ENCODE measurements at places on chromosomes 4 and X. TPM values are rescaled to one million over a fixed set of nuclear protein-coding genes. Genes with fewer than 3 reads are reported as not detected.

DNA sequence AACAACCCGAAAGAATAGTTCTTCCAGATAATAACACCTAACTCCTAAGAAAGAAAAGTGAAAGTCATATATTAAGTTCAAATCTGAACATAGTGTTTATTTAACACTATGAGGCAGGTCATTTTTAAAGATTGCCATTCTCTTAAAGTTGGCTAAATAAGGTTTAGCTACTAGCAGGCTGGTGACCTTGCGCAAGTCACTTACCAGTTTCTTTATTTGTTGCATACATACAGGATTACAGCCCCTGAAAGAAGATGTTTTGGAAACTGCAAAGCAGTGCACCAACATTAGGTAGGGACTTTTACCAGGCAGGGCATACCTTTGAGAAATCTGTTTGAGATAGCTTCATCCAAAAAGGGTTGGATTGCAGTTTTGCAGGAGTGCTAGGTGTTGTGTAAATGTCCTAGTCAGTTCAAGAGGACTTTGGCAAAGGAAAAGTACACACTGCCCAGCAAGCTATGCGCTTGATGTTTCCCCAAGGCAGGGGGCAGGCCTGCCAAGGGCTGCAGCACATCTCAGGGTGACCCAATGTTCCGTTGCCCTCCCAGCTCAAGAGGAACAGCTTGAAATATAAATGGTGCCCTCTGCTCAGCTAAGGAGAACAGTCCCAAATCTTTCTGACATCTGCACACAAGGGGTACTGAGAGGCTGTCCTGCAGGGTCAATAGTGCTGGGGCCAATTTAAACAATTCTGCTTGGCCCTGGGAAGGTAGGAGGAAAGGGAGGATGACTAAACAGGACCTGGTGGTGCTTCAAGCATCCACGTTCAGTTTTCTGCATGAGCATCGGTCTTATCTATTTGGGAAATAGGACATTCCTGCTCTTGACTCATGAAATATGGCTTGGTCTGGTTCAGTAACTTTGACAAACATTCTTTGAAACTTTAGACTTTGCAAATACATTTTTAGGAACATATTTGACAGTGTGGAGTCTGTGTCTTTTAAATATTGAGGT, 130.8 kb downstream of the COL4A6 start:
- DNase-seq, result no peak

DNA sequence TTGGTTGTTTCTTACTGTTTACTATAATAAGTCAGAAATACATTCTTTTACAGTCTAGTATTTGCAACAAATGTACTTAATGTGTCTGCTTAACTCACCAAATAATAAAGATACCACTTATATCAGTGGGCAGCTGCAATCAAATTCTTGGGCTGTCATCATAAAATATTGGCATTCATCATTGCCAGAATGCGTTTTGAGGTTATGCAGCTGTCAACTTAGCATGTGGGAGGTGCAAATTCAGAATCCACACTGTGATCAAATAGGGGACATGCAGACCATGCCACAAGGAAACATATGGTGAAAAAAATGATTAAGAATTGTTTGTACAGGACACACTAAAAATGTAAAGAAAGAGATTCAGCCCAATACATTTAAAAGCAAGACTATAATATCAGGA, 86.5 kb downstream of the HCCS start:
- DNase-seq, result no peak

- no peak for DNase-seq
These were observed 508.1 kb downstream of the STIM2 start for GRCh38 chr4:27368781-27369180.

DNA sequence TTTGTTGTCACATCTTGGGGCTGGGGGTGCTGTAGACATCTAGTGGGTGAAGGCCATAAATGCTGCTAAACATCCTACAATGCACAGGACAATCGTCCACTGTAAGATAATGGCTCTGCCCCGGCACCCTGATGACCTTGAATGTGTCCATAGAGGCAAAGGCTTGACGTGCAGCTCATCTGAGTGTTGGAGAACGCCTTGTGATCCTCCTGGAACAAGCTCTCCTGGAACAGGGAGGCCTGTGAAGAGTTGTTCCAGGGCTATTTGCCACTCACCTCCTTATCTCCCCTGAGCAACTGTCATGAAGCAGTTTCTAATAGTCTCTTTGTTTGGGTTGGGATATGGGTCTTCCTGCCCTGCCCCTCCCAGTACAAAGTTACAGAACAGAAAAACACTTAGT, 15.2 kb upstream of the PCYT1B start:
- no peak for DNase-seq

ITIH6 gene
- total RNA-seq, result not detected

DNA sequence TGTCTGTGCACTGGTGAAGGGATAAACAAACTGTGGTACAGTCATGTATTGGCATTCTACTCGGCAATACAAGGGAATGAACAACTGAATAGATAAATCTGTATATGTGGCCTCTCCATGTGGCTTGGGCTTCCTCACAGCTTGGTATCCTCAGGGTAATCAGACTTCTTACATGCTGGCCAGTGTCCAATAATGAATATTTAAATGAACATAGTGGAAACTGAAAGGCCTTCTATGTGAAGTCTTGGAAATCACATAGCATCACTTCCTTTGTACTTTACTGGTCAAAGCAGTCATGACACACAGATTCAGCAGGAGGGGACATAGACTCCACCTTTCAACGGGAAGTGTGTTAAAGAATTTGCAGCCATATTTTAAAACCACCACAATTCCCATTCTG, 33.4 kb upstream of the GPR101 start:
- no peak for DNase-seq

FHDC1 gene
- 0.66 TPM for total RNA-seq

GRCh38 chr4:7390336-7390735, 44.4 kb downstream of the PSAPL1 start:
- DNase-seq, result no peak

CFAP99 gene
- not detected for total RNA-seq

DNA sequence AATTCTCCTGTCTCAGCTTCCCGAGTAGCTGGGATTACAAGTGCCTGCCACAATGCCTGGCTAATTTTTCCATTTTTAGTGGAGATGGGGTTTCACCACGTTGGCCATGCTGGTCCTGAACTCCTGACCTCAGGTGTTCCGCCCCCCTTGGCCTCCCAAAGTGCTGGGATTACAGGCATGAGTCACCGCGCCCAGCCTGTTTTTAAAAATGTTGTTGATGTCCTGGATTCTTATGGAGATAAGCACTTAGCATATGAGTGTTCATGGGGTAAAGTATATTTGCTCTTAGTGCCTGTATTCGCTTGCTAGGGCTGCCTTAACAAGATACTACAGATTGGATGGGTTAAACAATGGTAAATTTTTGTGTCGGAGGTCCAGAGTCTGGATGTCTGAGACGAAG, 91.7 kb downstream of the CEP44 start:
- no peak for DNase-seq

GRCh38 chr4:47538825-47539154, 53.7 kb downstream of the ATP10D start:
- no peak for DNase-seq

DNA sequence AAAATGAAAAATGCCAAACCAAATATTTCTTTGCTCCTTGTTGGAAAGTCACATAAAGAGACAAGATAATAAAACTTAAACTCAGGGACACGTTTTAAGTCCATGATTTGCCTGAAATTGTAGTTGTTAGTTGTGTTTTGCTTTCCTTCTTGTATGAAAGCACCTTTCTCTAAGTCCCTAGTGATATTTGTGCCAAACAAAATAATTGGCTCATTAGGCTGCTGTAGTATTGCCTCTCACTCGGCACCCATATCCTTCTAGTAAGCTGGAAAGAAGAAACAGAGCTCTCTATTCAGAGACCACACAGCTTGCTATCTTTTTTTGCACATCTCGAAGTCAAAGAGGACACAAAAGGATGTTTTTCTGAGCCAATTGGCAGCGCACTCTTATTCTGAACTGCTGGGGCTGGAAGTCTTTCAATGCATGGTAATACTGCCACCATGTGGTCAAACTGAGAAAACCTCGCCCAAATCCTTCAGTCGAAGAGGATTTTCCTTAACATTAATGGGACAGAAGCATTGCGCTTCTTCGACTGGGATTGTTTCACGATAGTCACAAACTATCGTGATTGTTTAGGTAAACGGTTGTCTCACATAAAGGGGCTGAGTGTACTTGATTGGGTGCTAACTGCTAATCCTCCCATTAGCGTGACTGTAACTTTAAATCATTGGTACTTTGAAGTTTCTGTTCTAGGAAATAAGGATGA, 571.9 kb upstream of the LCORL start:
- DNase-seq, result peak; percentile 71

RS1 gene
- total RNA-seq, result not detected
